GM19239 (cell line): ENCODE measurements at places on chromosomes 7 and 10.

DNA sequence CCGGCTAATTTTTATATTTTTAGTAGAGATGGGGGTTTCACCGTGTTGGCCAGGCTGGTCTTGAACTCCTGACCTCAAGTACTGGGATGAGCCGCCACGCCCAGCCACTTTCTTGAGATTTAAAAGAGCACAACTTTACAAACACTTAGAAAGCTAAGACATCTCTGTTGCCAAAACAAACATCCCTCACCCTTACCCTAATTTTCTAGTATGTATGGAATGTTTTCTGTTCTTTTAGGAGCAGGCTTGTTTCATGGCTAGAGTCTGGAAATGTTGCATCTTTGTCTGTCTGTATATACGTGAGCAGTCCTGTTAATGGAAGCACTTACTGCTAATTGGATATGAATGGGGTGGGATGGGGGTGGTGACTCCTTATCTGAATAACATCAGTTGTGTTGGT lies 2.9 kb downstream of the OLAH start:
- DNase-seq, result no peak

DNA sequence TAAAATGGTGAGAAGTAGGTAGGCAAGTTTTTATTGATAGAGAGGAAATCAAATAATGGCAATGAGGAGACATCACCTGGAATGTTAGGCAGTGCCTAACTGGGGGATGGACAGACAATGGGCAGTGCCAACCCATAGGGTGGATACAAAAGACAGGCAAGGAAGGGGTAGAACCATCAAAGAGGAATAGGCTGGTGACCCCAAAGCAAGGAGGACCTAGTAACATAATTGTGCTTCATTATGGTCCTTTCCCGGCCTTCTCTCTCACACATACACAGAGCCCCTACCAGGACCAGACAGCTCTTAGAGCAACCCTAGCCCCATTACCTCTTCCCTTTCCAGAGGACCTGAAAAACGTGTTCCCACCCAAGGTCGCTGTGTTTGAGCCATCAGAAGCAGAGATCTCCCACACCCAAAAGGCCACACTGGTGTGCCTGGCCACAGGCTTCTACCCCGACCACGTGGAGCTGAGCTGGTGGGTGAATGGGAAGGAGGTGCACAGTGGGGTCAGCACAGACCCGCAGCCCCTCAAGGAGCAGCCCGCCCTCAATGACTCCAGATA lies 30.0 kb downstream of the PRSS2 start:
- DNase-seq, result no peak

DNA sequence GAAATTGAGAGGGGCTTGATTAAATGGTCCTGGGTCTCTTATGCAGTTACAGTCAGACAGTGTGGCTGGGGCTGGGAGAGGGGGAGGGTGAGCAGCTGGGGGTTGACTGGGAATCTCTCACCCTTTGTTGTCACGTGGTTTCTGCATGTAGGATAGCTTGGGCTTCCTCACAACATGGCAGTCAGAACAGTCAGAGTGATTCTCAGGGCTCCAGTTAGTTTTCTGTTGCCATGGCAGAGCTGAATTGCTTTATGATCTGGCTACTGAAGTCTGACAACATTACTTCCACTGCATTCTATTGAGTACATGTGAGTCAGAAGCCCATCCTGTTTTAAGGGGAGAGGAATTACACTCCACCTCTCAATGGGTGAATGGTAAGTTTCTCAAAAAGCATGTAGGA lies 102.7 kb downstream of the WDR11 start:
- DNase-seq, result no peak

GRCh38 chr10:132671228-132672154 lies 114.5 kb downstream of the NKX6-2 start:
- no peak for DNase-seq

DNA sequence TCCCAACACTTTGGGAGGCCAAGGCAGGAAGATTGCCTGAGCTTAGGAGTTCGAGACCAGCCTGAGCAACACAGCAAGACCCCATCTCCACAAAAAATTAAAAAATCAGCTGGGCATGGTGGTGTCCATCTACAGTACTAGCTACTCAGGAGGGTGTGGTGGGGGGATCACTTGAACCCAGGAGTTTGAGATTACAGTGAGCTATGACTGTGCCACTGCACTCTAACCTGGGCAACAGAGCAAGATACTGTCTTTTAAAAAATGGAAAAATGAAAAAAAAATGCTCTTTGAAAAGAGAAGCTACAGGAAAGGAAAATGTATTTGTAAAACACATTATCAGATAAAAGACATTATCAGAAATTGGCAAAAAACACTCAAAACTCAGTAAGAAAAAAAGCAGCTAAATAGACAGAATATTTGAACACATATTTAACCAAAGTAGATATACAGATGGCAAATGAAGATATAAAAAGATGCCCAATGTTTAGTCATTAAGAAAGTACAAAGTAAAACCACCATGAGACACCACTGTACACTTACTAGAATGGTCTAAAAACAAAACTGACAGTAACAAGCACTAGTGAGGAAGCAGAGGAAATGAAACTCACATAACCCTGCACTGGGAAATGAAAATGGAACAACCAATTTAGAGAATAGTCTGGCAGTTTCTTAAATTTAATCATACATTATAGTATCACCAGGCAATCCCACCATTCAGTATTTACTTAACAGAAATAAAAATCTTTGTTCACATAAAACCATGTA lies 40.5 kb downstream of the NRBF2 start:
- peak; percentile 10 for DNase-seq

DNA sequence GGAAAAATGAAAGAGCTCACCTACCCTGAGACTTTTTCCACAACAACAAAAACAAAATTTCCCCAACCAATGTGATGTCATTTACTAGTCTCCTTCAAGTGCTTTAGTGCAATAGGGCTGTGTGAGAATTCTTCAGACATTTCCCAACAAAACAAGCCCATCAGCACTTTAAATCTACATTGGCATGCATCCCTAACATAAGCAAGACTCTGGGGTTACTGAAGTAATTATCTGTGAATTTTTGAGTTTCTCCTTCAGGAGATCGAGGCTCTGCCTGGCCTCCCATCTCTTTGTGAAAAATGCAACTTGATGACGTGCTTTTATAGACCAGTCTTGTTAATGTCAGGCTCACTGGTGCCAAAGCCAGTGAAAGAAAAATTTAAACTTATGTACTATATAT lies 255.6 kb downstream of the GFRA1 start:
- DNase-seq, result no peak

DNA sequence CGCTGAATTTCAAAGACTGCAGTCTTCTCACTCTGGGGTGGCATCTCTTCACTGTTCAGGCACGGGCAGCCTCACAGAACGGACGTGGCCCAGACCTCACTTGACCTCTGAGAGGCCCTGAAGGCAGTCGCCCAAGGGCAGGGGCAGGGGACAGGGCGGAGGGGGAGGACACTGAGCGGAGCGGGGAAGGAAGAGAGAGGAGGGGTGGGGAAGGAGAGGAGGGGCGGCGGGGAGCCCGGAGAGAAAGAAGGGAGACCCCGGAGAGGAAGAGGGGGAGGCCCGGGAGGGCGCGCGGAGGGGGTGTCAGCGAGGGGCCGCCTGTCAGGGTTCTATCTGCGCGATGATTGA lies 58.7 kb upstream of the COMTD1 start:
- DNase-seq, result no peak

DNA sequence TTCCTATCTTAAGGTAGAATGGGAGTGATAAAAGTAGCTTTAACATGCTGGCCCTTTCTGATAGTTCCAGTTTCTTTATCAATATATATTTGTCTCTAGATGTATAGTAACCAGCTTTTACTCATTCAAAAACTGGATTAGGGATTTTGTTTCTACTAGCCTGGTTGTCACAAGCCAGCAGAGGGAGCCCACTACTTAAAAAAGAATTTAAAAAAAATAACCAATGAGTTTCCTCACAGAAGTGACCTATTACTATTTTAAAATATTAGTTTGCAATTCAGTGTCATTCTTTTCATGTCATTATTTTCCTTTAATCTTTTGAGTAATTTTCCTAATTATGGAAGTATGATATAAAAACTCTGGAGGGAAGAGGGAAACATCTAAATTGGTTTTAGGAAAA lies 142.1 kb downstream of the PHTF2 start:
- peak; percentile 6 for DNase-seq

DNA sequence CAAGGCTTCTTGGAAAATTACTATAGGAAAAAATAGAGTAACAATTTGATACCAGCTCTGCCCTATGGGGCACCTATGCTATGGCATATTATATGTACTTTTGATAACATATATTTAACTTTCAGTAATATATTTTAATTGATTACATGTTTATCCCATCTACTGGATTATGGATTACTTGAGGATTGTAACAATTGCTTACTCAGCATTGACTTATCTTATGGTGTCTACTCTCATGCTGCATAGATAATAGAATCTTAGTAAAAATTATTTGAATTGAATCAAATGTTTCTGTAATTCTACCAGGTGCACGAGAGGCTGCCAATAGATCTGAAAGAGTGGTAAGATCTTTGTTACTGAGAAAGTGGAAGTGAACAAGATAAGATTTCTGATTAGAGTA lies 57.8 kb upstream of the CALCR start:
- DNase-seq, result no peak

DNA sequence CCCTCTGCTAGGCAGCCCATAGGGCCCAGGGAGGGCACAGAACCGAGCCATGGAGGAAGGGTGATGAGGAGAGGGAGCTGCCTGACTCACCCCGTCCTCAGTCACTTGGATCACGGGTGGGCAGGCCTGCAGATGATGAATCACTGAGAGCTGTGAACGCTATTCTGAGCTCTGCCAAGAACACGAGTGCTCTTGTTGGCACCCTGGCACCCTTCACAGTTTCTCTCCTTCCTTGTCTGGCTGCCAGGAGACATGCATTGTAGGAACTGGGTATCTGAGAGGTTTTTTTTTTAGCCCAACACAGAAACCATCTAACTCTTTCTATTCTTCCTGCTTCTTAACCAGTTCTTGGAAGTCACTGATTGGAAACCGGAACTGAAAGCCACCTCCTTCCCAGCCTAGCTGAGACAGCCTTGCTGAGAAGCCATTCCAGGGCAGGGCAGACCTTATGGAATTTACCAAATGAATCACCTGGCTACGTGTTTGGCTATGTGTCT lies 82.1 kb downstream of the SLC37A3 start:
- no peak for DNase-seq

DNA sequence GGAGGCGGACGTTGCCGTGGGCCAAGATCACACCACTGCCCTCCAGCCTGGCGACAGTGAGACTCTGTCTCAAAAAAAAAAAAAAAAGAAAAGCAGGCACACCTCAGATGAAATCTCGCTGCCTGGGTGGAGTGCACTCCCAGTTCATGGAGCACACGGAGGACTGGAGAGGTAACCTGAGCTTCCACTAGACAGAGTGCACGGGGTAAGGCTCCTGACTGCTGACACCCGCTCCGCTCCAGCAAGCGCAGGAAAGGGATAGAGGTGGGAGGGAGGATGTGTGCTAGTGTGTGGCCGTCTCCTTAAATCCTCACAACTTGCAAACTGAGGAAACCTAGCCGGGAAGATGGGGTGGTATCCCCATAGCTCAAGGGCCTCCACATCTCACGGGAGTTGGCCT lies 50.8 kb downstream of the FAM53B start:
- no peak for DNase-seq

GRCh38 chr10:122446668-122447423 lies 7.6 kb upstream of the ARMS2 start:
- DNase-seq, result no peak

DNA sequence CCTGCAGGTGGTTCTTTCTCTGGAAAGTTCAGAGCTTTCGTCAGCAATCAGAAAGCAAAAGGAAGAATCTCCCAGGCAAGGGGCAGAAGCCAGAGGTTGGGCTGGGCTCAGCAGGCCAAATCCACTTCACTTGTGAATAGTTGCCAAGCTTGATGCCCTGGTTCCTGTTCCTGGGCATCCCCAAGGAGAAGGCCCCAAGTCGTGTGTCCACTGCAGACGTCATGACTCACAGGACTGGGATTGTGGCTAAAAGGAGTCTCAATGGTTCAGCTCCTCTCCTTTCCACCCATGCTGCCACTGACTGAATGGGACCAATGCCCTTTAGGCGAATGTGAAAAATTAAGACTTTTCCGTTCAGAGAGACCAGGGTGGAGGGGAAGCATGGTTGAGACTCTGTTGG lies 38.6 kb upstream of the TRIM8 start:
- no peak for DNase-seq

GRCh38 chr7:140358412-140359051 lies 39.8 kb downstream of the SLC37A3 start:
- DNase-seq, result no peak

DNA sequence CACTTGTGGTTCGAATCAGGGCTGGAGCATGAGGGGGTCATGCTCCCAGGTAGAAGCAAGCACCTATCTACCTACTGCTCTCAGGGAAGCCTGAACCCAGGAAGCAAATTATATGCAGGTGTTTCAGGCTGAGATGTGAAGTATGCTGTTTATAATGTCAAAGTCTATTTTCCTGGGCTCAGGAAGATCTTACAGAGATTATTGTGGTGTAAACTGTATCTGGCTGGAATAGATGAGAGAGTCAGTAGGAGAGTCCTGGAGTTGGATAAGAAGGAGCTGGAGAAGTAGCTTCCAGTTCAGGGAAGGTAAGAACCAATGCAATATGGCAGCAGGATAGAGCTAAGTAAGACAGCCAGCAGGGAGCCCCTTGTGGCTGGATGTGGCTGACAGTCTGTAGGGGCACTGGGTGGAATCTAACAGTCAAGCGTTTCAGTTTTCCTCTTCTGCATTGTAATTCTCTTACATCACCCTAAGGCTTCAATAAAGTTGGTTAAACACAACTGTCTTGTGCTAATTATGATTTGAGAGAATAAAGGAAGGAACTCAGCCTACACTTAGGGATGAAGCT lies 105.9 kb upstream of the EEPD1 start:
- no peak for DNase-seq
